ENCODE measurements at places on chromosomes 4 and X.

DNA sequence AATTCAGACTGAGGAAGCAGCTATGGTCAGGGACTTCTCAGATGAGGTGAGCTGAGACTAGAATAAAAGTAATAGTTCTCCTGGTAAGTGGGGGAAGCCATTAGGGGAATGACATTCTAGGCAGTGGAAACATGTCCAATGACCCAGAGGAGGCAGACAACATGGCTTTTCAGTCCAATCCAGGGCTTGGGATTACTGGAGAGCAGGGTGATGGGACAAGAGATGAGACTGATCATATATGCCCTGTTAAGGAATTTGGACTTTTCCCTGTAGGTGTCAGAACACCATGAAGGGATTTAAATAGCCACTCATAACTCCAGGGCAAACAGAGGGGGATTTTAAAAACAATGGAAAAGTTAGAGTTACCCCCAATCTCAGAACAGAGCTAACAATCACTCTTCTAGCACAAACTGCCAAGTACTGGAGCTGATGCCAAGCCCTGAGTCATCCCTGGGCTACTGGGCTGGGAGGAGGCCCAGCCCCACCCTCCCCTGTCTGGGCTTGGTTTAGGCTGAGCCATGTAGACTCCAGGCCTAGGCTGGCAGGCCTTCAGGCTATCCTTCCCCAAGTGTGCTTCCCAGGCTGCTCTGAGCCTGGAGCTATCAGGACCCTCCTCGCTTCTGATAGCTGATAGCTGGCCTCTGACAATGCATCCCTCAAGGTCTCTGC lies 22.7 kb upstream of the MSN start:
- DNase-seq: no peak

GRCh38 chr4:46946919-46947536 lies 38.0 kb upstream of the COX7B2 start:
- no peak for DNase-seq

GRCh38 chr4:71141125-71141524 lies 147.7 kb downstream of the DCK start:
- no peak for DNase-seq

GRCh38 chr4:88866862-88867550 lies 169.4 kb upstream of the NAP1L5 start:
- DNase-seq: peak; percentile 18

DNA sequence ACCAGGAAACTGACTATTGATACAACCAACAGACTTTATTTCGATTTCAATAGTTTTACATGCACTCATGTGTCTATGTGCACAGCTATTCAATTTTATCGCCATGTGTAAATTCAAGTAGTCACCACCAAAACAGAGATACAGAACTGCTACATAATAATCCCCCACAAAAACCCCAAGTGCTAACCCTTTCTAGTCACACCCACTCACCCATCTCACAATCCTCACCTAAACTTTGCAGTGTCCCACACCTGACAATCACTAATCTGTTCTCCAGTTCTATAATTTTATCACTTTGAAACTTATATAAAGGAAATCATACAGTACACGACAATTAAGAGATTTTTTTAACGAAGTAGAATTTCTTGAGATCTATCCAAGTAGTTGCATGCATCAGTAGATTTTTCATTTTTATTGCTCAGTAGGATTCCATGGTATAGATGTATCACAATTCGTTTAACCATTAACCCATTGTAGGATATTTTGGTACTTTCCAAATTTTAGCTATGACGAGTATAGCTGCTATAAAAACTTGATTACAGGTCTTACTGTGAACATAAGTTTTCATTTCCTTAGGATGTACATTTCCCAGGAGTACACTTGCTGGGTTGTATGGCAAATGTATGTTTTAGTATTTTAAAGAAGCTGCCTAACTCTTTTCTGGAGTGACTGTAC lies 85.9 kb downstream of the CASK start:
- DNase-seq: no peak

GRCh38 chr4:153362184-153362583 lies 17.7 kb downstream of the MND1 start:
- no peak for DNase-seq

DNA sequence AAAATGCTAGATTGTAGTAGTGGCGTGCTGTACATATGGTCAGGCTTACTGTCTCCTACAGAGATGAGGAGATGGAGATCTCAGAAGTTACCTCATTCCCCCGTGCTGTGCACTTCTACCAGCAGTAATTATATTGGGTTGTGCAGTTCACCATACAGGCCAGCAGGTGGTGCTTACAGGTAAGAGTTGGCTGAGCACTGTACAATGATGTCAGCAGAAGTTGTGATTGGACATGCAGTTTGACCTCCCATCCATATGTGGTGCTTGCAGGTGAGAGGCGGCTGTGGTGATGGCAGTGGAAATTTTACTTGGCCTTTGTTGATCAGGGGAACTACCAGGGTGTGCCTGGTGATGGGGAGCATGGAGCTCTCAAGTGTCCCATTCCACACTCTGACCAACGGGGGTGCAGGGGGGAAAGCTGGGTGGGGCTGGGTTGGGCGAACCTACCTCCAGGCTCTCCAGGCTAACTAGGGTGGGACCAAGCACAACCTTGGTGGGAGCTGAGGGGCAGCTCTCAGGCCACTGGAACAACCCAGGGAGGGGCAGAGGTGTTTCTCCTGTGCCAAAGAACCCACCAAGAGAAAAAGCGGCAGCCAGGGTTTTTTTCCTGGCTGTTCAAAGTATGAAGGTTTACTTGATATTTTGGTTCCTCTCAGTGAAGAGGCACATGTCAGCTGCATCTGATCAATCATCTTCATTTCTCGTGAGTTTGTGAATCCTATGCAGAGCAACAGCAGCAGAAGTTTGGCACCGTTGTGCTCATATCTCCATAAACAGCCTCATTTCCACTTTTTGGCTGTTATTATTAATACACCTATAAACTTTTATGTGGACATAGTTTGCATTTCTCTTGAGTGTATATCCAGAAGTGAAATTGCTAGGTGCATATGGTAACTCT lies 73.8 kb upstream of the FREM3 start:
- peak; percentile 13 for DNase-seq

GRCh38 chrX:36898301-36898700 lies 109.9 kb upstream of the FAM47C start:
- no peak for DNase-seq

GRCh38 chr4:111362941-111363361 lies 740.1 kb upstream of the PITX2 start:
- DNase-seq: no peak

DNA sequence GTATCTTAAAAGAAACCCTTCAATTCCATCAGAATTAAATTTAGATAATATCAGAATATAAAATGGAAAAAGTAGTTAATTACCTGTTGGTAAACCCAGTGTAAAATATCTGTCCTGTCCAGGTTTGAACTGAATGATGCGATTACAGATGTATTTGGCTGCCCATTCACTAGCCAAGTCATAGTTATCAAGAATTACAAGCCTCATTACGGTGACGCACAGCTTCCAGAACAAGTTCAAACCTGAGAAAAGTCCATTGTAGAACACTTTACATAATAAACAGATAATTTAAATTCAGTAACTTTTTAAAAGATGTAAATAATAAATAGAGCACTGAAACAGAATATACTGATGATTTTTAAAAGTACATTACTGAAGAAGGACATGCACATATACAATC lies 4.4 kb downstream of the GNPDA2 start:
- DNase-seq: no peak

GRCh38 chr4:90027565-90027964 lies 99.6 kb upstream of the CCSER1 start:
- DNase-seq: no peak

- no peak for DNase-seq
These were observed 38.4 kb upstream of the PJA1 start for GRCh38 chrX:69203638-69204037.

- DNase-seq: no peak
These were observed 14.3 kb upstream of the TDO2 start for GRCh38 chr4:155889031-155889793.

DNA sequence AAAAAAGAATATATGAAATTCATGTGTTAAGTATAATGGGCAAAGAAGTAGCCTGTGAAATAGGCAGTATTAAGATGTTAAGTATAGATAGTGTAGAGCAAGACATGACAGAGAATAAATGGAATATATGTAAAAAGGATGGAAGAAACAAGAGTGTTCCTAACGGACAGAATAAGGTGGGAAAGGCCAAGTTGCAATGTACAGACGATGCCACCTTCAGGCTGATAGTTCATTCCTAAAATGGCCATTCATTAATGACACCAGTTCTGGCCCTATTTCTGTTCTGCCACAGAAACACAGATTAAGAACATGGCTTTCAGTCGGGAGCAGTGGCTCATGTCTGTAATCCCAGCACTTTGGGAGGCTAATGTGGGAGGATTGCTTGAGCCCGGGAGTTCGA lies 4.4 kb upstream of the FAM184B start:
- no peak for DNase-seq

GRCh38 chrX:150683536-150684146 lies 9.6 kb upstream of the MTMR1 start:
- DNase-seq: peak; percentile 8

- no peak for DNase-seq
These were observed 43.0 kb downstream of the ENPEP start for GRCh38 chr4:110518889-110519490.
